ENCODE measurements at places on chromosomes 13 and 19.

DNA sequence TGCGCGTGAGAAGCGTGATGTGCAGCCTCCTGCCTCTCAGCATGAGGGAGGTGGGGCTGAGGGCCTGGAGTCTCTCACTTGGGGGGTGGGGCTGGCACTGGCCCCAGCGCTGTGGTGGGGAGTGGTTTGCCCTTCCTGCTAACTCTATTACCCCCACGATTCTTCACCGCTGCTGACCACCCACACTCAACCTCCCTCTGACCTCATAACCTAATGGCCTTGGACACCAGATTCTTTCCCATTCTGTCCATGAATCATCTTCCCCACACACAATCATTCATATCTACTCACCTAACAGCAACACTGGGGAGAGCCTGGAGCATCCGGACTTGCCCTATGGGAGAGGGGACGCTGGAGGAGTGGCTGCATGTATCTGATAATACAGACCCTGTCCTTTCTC, 8.7 kb downstream of the CD177 start:
- DNase-seq: peak; percentile 74

DNA sequence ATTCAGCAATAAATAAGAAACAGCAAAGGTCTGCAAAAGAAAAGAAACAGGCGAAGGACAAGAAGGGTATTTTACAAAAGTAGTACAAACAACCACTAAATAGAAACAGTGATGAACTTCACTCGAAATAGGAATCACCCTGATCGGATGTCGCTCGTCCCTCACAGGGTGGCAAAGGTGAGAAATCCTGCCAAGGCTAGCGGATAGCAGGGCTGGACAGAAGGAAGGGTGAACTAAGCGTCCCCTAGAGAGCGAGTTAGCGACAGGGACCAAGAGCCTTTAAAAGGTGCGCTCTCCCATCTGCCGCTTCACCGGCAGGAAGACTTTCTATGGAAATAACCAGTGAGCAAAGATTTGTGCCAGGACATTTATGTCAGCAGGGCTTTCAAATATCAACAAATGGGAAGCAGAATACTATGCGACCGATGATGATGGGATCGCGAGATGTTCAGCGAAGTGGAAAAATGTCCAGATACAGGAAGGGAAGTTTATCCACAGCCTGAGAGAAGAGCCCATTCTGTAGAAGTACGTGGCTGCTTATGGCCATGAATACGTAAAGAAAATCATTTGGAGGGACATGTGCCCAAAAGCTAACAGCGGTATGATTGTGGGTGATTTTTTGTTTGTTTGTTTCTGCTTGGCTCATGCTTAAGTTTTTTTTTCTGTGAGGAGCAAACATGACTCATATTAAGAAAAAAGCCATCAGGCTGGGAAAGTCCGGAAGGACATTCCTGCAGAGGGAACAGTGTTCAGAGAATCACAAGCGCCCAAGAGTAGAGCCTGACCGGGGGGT, 18.9 kb downstream of the ELAVL1 start:
- DNase-seq: peak; percentile 73

DNA sequence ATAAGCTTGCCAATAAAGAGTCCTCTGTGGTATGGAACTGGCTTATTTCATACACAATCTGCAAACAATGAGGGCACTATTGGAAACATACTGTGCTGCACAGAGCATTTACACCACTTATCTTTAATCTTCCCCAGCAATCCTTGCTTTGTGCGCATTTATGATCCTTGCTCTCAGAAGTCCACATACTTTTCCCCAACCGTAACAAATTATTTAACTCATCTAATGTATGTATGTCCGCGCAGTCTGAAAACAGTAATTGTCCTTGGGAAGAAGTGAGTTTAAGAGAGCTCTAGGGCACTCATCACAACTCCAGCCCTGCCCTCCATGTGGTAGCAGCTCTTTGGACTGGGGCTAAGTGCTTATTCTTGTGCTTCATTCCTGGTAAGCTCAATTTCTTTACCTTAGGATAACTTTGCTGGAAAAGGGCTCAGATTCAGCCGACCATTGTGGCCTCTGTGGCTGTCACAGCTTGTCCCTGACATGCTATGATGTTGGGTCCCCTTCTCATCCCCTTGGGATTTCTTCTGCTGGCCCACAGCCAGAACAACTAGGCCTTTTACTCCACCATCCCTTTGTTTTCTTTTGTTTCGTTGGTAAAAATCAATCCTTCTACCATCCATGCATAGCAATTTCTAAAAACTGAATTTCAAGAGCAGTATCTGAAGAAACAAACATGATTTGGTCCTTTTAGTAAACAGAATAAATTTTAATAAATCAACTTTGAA, 152.7 kb downstream of the TNFRSF19 start:
- no peak for DNase-seq

GRCh38 chr13:110580800-110581199, 19.3 kb upstream of the RAB20 start:
- DNase-seq: no peak

DNA sequence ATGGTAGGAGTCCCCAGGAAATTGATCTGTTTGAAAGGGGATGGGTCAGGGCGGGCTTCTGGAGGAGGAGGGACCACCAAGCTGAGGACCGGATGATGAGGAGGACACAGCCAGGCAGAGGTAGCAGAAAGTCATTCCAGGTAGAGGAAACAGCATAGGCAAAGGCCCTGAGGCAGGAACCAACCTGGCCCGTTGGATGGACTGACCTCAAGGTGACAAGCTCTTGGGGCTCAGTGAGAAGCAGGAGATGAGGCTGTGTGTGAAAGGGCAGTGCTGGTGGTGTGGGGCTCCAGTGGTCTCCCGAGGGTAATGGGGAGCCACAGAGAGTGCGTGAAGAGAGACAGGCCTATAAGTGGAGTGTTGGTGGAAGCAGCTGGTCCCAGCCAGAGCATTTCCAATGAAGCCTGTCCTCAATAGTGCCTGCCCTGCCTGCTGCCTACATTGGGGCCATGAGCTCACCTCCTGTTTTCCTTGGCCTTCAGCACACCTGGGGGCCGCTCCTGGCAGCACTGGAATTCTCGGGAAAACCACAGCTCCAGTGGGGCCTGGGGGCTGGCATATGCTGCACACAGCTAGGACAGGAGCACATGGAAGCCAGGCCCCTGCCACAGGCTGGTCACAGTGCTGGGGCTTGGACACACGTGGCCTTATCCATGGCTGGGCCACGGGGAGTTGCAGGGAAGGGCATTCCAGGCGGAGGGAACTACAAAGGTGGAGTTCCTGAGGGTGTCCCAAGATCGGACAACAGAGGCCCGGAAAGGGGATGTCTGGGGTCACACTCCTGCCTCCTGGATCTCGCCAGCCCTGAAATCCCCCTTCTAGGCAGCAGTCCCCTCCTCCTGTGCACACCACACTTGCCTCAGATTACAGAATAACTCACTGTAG, 2.3 kb upstream of the COMP start:
- no peak for DNase-seq

- no peak for DNase-seq
Measured at GRCh38 chr13:44406617-44407016, 33.0 kb downstream of the SERP2 start.

GRCh38 chr13:39603424-39603947, 493 bp upstream of the LHFPL6 start:
- peak; percentile 53 for DNase-seq

GRCh38 chr19:46901701-46902401, 41.1 kb downstream of the ARHGAP35 start:
- DNase-seq: no peak

DNA sequence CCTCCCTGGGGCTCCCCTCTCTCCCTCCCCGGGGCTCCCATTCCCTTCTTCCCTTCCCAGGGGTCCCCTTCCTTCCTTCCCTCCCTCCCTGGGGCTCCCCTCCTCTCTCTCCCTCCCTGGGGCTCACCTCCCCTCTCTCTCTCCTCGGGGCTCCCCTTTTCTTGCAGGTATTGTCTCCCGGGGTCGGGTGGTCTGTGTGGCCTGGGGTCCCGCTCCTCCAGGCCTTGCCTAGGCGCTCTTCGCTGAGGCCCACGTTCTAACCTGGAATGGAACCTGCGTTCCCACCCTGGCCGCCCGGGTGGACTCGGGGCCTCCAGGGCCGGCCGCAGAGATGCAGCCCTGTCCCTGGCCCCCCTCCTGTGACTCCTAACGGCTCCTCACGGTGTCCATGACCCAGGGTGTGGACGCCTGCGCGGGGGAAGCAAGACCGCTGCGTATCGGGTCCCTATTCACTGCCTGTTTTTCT, 940 bp upstream of the DCUN1D2 start:
- peak; percentile 36 for DNase-seq

- no peak for DNase-seq
Measured at GRCh38 chr19:5705552-5705951, 14.4 kb downstream of the LONP1 start.

GRCh38 chr19:1957562-1958248, 16.7 kb downstream of the CSNK1G2 start:
- DNase-seq: no peak

DNA sequence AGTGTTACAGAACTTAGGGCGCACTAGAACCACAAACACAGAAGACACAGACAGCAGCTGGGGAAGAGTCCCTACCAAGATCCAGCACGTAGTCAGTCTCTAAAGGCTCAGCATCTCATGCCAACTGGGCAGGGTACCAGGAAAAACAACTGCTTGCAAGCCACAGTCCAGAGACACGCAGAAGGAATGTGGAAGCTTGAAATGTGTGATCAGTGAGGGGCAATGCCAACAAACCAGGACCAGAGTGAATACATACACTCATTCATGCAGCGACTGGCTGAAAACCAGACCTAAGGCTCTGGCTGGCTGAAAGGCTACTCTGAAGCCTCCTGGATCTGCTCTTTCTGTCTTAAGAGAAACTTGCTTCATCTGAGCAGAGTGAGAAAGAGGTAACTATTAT, 1484.8 kb downstream of the EFNB2 start:
- no peak for DNase-seq

DNA sequence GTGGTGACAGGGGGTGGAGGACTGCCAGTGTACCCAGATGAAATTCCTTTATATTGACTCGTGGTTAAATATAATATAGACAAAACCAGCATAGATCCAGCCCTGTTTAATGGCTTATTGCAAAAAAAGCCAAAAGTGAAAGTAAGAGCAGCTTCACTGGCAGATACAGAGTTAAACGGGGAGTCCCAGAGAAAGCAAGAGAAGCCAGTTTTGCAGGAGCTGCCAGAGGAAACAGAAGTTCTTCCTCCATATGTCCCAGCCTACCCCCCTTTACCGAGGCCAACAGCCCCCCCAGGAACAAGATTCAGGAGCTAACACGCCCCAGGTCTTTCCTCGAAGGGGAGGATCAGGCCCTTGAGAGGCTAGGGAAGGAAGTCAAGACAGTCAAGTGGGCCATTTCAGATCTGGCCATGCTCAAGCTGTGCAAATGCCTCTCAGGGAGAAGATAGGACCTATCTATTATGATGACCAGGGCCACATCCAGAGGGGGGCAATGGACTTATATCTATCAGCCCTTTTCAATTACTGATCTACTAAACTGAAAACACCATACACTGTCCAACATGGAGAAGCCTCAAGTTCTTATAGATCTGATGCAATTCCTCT, 47.2 kb upstream of the ZNF737 start:
- DNase-seq: no peak

DNA sequence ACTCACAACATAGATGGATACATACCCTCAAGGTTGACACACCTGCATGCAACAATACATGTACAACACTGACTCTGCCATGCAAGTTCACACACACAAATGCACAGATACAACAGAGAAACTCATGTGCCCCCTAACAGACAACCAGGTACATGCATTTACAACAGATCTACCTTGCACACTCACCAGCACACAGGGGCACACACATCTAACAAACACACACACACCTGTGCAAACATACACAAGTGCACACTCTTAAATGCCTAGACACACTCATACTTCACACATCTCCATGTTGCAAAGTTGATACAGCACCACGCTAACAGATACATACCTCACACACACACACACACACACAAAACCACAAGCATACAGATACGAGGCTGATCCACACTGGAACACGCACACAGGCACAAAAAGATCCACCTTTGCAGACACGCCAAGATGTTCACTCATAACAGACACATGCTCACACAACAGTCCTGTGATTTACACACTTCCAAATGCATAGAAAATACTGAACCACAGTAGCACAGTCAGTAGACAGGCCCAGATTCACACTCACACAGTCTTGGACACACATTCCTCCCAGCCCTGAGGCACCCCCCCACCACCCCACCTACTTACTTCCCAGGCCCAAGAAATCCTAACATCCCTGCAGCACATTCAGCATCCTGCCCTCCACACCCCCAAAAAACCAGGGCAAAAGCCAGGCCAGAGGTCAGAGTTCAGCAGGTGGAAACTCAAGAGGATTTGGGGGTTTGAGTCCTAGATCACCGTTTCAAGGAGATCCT, 1.4 kb downstream of the LRFN1 start:
- no peak for DNase-seq

DNA sequence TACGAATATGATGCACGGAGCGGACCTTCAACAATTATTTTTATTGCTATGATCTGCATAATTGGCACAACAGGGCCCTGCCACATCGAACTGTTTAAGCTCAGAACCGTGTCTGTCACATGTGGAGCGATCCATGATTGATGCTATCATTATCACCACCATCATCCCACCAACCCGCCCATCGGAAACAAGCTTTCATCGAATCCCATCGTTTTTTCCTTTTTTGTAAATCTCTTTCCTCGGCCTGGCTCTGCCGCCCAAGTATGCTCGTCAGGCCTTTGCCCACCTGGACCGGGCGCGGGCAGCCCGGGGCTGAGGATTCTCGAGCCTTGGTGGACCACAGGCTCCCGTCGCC, 533 bp upstream of the DCAF15 start:
- no peak for DNase-seq

GRCh38 chr13:30268673-30269072, 38.7 kb downstream of the KATNAL1 start:
- DNase-seq: no peak

GRCh38 chr13:23558675-23559536, 11.3 kb upstream of the TNFRSF19 start:
- DNase-seq: peak; percentile 77

GRCh38 chr19:34220472-34221063, 33.8 kb upstream of the GARRE1 start:
- DNase-seq: peak; percentile 60

GRCh38 chr13:40983725-40984667, 35.1 kb downstream of the ELF1 start:
- DNase-seq: no peak

DNA sequence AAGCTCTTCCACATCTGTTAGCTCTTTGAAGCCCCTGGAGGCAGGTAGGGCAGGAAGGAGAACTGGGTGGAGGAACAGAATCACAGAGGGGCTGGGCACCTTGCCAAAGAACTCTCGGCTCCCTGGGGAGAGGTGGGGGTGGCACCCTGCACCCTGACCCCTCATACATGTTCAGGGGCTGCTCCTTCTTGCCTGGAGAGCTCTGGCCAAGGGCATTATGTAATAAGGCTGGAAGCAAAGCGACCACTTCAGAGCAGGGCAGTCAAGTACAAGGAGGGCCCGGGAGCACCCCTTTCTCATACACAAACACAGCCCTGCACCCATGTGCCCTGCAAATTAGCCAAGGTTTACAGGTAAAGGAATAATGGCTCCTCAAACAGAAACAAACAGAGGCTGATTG, 351.9 kb upstream of the TSHZ3 start:
- DNase-seq: no peak

All from HCEC 1CT (cell line).